Fibroblast of pulmonary artery (primary cell): ENCODE measurements at places on chromosomes 1 and 21.
A peak's percentile ranks its signal among the peaks of the same experiment; 100 is the strongest.

DNA sequence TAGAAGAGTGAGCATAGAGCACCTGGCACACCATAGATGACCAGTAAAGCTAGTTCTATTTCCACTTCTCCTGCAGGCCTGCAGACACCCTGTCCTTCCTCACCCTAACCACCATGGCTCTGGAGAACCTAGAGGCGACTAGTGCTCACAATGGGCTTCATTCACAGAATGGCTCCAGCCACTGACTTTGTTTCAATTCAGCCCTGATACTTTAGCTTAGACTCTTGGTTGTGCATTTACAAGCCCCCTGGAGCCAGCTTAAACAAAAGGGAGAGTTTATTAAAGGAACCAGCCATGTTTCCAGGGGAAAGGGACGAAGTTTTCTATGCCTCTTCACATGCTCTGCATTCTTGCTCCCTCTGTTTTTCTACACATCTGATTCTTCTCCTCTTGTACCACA lies 123.7 kb downstream of the NAV1 start:
- no peak for DNase-seq

DNA sequence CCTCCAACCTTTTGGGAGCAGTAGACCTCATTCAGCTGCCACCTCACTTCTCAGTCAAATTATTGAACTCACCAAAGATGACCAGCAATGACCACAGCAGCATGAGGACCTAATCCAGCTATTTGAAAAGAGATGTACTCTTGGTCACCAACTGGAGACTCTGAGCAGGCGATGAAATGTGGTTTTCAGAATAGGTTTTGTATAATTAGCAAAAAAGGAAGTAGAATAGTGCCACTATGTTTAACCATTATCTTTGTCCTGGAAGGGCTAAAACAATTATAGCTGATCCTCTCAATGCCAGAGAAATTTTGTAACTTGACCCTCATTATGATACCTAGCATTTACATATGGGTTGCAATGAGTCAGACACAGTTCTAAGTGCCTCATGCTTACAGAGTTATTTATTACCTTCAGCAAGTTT lies at the start of gene FCRL2:
Gene FCRL2, minus strand, starts transcription at position 162 of the 421 bp plus-strand sequence. Its CDS starts 59 bp downstream, at position 103.
- no peak for DNase-seq

GRCh38 chr1:30294508-30294907 lies 428.9 kb downstream of the MATN1 start:
- DNase-seq = no peak

GRCh38 chr21:15732290-15732995 lies 2.7 kb downstream of the USP25 start:
- peak; percentile 49 for DNase-seq

DNA sequence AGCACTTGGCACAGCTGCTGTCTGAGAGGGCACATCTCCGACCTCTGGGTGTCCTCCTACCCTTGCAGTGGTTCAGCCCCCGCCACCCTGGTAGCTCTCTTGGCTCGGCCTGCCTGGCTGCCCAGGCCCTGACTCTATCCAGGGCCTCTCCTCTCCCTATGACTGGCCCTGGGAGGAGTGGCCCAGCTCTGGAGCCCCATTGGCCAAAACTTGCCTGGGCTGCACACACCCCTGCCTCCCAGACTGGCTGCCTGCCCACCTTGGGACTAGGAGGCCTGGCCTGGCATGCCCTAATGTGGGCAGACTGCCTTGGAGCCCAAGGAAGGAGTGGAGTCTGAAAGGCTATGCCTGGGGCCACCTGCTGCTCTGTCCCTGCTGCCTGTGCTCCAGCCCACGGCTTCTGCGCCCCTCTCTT lies 33.6 kb downstream of the ACOT11 start:
- peak; percentile 84 for DNase-seq

DNA sequence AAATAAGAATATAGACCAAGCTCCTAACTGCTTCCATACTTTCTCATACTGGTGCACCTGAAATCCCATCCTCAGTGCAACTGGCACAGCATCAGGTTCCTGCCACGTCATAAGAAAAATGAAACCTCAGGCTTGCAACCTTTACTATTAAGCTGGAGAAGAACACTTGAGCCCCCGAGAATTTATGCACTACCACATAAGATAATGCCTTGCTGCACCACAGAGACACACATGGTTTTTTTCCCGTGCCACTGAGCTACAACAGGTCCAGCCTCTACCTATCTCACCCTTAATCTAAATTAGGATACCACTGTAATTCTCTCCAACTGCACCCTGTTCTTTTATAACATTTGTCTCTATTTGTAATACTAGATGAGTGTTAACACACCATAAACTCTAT lies 174.5 kb downstream of the DENND1B start:
- no peak for DNase-seq

DNA sequence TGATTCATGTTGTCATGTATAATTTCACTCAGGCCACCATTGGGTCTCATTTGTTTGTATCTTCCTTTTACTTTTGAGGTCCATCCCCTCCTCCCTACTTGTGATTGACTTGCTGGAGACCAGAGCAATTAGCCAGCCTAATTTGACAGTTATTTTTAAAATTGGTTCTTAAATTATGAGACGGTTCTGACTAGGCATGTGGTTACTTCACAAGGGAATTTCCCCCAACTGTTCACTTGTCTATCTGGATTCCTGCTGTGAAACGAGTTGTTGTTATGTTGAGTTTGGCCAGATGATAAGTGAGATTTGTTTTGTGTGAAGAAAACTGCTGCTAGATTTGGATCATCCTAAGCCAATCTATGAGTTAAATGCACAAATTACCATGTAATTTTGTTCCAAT lies 359.1 kb downstream of the BARHL2 start:
- no peak for DNase-seq

DNA sequence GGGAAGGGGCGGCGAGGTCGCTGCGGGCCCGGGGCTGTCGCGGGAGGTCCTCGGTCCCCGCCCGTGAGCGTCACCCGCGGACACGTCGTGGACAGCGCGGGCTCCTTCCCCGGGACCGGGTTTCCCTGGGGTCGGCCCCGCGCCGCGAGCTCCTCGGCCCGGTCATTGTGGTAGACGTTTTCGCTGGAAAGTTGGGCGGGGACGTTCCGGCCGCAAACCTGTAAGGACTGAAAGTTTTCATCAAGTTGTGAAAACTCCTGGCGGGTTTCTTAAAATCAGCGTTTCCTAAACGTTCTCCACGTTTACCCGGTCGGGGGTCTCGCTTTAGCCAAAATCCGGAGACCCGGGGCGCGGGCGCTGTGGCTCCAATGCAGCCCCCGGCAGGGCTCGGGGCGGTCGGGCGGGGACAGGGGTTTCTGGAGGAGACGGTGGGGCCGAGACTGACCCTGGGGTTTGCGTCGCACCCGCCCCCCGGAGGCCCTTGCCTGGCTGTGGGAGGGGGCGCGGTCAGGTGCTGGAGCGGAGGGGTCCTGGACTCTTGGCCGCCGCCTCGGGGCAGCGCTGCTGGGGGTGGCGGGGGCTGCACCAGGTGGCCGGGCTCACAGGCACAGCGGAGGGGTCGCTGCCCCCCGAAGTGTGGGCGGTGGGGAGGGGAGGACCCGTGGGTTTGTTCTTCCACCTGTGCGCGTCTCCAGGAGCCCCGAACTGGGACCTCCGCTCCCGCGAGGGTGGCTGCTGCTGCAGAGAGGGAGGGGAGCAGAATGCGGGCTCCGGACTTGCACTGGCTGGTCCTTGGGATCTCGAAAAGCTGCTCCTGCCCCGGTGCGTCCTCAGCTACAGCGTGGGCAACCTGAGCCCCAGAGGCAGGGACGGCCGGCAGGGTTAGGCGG lies 827 bp downstream of the PRKCZ start:
- no peak for DNase-seq

DNA sequence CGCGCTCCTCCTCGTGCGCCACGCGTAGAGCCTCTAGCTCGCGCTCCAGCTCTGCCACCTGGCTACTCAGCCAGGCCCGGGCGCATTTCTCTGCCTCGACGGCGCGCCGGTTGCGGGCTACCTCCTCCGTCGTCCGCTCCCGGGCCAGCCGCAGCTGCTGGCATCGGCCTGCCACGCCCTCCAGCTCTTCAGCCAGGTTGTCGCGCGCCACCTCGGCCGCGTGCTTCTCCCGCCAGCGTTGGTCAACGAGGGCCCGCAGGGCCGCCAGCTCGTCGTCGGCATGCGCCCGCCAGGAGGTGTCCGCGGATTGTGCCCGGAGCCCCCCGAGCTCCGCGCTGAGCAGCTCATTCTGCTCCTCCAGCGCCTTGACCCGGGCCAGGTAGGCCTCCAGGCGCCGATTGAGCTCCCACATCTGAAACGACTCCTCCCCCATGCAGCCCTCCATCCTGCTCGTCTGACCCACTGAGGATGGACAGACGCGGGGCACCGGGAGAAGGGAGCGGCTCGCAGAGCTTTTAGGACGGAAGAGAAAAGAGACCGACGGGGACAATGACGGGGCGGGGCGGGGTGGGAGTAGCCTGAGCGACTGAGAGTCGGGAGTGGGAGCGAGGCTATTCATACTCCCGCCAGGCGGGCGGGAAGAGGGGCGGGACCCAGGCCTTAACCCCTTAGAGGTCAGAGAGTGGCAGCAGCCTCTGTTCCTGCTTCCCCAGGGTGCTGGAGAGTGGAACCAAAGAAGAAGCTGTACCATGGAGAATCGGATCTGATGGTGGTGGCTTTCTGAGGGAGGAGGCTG lies at the start of gene NES:
Gene NES, minus strand, starts transcription at position 588 of the 796 bp plus-strand sequence. Its CDS starts 143 bp downstream, at position 445.
- DNase-seq = peak; percentile 69

- DNase-seq = peak; percentile 96
These were observed 93.9 kb downstream of the ADCY10 start for GRCh38 chr1:167819849-167820683.

DNA sequence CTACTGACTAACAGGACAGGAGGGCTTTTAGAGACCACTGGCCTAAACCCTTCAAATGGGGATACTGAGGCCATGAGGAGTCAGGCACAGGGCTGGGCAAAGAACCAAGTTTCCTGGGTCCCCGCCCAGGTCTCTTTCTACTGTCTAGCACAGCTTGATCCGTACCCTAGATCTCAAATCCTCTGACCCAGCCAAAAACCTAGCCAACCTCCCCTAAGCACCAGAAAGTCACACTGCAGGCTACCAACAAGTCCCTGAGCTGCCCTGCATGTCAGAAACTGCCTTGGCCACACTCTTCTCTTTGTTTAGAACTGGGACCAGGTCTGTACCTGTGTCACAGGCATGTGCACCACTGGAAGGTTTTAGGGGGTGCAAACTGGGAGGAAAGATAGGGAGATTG lies 33.6 kb downstream of the AHDC1 start:
- no peak for DNase-seq

DNA sequence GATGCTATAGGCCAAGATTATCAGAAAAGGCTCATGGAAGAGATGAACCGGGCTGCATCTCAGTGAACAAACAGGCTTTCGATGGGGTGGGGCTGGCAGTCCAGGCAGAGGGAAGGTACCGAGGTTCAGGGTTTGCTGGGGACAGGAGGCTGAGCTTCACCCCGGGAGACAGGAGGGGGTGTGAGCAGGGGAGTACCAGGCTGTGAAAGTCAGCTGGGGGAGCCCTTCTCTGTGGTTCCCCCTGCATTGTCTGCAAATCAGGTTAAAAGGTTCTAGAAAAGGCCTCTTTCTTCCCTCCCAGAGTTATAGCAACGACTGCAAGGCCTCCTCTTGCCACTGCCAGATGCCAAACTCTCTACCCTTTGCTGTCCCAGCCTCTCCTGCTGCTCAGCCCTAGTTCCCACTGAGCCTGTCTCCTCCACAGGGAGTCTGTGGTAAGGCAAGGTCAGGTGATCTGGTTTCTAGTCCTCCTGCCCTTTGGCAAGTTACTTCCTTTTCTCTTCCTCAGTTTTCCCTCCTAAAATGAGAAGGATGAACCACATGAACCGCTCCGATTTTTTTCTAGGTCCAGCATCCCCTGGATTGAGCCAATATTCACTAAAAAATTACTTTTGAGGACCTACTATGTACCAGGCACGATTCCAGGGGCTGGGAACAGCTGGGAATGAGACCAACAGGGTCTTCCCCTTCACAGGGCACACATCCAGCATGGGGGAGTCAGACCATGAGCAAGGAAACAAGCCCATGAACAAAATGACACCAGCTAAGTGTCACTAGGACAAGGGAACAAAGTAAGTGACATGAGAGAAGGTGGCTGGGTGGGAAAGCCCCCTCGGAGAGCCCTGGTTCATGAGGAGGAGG lies 7.2 kb downstream of the LAD1 start:
- DNase-seq = no peak

DNA sequence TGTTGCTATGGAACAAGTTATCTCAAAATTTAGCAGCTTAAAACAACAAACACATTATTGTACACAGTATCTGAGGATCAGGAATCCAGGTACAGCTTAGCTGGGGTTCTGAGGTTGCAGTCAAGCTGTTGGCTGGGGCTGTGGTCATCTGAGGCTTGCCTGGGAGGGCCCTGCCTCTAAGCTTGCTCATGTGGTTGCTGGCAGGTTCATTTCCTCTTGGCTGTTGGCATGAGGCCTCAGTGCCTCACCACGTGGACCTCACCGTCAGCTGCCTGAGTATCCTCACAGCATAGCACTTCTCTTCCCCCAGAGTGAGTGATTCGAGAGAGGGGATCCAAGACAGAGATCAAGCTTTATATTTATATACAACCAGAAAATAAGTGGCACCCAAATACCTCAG lies 18.6 kb downstream of the NTPCR start:
- DNase-seq = peak; percentile 55

DNA sequence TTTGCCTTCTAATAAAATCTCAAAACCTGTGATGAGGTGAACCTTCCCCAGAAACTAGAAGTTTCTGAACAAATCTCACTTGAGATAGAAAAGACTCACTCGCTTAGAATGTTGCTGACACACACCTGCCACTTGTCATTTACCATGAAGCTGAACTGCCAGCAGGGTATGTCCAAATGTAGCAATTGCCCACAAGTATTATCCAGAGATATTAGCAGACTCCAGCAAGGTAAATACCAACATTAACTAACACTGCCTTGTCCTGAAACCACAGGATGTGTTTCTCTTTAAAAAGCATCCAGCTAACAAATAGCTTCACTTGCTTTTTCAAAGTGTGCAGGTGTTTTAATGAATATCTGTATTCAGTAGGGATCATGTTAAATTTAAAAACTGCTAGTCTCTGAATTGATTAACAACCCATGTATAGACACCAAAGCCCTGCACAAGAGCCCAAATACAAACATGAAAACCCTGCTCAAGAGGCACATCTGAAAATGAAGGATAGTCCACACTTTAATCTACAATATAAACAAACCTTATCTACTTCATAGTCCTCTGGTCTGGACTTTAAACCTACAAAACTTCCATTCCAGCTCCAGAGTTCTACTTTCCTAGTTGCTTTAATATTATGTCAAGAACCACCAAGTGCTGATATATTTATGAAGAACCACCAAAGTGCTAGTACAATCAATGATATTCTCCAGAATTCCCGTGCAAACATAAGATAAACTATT lies 19.3 kb downstream of the KRTAP8-1 start:
- DNase-seq = no peak

DNA sequence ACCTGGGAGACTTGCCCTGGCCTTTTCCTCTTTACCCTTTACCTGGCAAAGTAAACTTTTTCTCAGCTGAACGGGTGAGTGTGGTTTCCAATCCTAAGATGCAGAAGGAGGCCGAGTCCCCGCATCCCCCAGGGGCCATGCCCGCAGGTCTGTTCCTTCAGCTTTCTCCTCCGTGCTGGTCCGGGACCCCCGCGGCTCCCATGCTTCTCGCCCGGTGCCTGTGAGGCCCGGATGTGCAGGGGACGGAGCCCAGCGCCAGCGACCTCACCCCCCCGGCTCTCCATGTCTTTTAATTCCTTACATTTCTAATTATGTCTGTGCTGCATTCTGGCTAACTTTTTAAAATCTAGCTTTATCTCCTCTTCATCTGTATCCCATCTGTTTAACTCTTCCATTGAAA lies 21.5 kb upstream of the SCYL3 start:
- no peak for DNase-seq
